ENCODE measurements at places on chromosomes 16 and 17.

DNA sequence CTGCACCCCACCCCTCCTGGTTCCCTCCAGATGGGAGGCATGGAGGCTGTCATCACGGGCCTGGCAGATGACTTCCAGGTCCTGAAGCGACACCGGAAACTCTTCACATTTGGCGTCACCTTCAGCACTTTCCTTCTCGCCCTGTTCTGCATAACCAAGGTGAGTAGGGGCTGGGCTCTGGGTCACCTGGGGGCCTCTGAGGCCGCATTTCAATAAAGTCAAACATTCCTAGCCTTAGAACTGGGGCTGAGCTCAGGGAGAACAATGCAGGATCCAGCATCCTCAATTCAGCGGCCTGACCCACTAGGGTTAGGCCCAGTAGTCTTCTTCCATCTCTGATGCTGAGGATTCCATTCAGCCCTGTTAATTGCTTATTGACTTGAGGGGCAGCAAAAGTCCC lies 42.1 kb downstream of the SLC6A2 start:
- DNase-seq, result no peak

DNA sequence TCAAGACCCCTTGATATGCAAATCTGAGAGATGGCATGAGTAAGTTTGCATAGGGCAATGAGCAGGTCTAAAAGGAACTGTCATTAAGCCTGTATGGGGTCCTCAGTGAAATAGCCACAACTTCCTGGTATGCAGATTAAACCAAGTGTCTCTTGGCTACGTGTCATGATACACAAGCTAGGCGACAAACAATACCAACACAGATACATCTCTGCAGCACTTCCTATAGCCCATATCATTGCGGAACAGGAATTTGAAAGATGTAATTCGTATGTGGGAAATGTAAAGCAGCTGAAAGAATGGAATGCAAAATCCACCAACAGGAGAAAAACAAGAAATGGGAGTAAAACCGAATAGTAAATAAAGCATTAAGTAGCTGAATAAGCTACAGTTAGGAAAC lies 12.9 kb downstream of the PRSS22 start:
- DNase-seq, result no peak

DNA sequence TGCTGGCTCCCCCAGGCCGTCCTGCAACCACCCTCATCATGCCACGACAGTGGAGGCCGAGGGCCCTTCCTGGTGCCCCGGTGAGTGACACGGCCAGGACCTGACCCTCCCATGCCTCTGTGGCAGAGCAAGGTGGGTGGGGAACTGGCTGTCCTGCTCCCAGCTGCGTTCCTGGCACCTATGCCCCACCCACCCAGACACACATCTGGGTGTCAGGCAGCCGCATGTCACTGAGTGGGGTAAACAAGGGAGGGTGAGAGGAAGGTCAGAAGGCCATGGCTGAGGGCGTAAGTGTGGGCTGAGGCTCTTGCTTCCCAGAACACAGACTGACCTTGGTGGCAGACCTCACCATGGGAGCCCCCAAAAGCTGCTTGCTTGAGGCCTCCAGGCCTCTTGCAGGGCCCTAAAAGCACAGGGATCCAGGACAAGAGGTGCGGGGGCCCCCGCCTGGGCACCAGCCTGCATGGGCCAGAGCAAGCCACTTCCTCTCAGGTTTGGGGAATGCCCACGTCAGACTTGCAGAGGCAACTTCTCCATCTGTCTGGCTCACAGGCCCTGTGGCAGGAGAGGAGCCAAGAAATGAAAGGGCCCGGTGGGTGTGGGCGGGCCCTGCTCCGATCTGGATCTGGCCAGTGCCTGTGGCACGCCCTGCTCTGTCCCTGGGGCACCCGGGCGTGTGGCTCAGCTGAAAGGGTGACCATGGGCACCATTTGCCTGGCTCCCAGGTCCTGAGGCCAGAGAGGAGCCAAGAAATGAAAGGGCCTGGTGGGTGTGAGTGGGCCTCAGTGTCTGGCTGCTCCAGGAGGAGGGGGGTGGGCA lies 3.9 kb upstream of the CCDC57 start:
- peak; percentile 91 for DNase-seq

- DNase-seq, result no peak
Measured at GRCh38 chr16:59198487-59198886, 464.4 kb upstream of the GOT2 start.

DNA sequence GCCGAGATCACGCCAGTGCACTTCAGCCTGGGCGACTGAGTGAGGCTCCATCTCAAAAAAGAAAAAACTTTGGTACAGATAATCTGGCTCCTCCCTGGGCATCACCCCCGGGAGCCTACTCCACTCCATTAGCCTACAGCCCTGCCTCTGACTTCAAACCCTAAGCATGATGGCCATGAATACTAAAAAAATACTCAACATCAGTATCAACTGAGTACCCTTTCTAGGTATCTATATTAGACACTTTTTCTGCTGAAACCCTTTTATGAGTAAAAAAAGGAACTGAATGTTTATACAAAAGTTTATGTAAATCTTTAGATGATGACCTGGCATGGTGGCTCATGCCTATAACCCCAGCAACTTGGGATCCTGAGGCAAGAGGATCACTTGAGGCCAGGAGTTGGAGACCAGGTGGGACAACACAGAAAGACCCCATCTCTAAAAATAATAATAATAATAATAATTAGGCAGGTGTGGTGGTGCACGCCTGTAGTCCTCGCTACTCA lies 6.9 kb downstream of the RDM1 start:
- DNase-seq, result no peak

- DNase-seq, result no peak
Measured at GRCh38 chr17:40180694-40181093, 3.4 kb downstream of the RAPGEFL1 start.

DNA sequence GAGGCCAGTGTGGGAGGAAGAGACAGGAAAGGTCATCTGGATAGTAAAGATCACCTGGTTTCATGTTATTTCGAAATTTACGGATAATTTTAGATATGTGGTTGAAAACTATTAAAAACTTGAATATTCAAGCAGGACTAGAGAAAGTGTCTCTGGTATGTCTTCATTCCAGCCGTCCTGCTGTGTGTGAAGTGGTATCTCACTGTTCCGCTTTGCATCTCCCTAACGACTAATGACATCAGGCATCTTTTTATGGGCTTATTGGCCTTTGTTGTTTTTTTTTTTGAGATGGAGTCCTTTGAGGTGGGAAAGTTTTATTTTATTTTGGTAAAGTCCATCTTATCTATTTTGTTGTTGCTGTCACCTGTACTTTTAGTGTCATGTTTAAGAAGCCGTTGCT lies 214.4 kb upstream of the CHMP6 start:
- DNase-seq, result no peak

- DNase-seq, result peak; percentile 55
Measured at GRCh38 chr17:37648555-37648954, 5.3 kb upstream of the DDX52 start.

GRCh38 chr17:74961657-74962350 lies 10.8 kb downstream of the HID1 start:
- DNase-seq, result peak; percentile 66

DNA sequence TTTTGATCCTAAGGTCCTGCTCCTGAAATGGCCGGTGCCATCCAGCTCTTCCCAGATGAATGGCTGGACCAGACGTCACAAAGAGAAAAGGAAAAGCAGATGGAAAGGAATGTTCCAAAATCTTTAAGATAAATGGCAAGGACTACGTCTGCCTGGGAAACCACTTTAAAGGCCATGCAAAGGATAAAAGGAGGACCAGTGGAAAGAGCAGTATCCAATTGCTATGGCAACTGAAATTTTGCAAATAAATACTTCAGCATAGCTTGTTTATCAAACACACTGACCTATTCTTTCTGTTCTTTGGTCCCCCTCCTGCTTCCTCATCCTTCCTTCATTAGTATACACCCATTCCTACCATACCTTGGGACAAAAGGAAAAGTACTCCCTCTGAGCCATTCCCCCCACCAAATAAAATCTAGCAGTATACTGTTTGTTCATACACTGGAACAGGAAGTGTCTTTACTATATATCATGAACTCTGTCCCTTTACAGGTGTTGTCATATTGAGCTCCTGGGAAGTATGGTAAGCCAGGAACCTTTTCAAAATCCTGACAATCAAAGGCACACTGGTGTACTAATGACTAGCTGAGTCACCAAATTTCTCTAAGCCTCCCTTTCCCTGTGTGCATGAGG lies 37.2 kb upstream of the NUFIP2 start:
- no peak for DNase-seq

DNA sequence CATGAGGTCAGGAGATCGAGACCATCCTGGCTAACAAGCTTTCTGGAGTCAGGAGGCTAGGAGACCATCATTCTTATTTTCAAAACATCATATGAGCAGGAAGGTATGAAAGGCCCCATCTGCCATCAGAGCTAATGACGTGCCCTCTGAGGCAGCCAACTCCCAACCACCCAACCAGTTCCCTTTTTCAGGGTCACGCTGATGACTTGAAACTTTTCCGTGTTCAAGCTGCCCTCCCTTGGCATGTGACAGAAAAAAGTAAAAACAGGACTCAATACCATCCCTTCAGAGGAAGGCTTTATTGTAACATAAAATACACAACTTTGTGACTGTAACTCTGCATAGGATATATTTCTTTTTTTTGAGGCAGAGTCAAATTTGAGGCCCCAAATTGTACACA lies 4.6 kb upstream of the GHDC start:
- no peak for DNase-seq

DNA sequence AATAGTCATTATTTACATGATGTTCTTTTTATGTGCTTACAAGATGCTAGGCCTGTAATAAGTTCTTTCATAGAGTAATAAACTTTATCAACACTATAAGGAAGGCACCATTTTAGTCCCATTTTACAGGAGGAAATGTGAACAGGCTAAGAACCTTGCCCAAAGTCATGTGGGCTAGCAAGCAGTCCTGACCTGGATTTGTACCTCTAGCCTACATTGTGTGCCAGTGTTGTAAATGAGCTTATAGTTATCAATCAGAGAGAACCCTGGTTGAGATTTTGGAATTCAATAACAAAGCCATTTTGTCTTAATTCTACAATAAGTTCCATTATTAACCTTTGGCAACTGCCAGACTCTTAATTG lies 6.7 kb upstream of the TBKBP1 start:
- no peak for DNase-seq

- DNase-seq, result no peak
Measured at GRCh38 chr17:63429766-63430165, 16.3 kb downstream of the CYB561 start.

DNA sequence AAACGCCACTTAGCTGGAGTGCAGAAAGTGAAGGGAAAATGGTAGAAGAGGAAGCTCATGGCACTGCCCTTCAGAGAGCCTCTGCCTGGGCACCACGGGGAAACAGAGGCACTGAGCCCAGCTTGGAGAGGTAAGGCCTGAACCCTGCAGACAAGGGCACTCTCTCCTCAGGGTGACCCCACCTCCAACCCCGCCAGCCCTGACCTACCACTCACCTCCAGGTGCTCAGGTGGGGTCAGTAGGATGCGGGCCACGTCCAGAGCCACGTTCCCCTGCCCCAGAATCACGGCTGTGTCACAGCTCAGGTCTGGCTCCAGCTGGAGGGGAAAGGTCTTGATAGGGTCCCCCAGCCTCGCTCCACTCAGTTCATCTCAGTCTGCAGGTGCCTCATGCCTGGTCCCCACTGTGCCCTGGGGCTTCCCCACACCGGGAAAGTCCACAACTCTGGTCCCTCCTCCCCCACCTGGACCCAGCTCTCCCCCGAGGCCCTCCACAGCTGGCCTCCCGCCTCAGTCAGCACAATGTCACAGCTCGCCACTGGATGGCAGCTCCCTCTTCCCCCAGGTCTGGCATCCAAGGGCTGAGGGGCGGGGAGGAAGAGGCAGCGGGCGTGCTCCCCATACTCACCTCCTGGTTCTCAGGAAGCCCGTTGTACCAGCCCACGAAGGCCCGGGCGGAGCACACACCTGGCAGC lies 6.0 kb upstream of the GRIN2C start:
- DNase-seq, result no peak

- DNase-seq, result no peak
Measured at GRCh38 chr16:23862556-23862955, 26.8 kb downstream of the PRKCB start.

DNA sequence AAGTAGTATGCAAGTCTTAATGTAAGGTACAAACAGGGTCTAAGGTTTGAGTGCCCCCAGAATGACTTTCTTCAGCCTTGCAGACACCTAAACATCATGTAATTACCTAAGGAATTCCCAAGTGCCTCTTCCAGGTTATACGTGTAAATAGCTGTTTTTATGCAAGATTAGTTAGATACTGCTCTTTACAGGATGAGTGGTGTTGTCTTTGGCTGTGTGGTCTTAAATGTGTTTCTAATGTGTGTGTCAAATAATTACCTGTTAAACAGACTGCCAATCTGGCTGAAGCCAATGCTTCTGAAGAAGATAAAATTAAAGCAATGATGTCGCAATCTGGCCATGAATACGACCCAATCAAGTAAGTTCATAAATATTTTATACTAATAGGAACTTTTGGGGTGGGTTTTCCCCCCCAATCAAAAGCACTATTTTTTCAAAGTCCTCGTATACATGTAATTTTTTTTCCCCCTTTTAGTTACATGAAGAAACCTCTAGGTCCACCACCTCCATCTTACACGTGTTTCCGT lies 16.0 kb downstream of the RBBP6 start:
- DNase-seq, result no peak

DNA sequence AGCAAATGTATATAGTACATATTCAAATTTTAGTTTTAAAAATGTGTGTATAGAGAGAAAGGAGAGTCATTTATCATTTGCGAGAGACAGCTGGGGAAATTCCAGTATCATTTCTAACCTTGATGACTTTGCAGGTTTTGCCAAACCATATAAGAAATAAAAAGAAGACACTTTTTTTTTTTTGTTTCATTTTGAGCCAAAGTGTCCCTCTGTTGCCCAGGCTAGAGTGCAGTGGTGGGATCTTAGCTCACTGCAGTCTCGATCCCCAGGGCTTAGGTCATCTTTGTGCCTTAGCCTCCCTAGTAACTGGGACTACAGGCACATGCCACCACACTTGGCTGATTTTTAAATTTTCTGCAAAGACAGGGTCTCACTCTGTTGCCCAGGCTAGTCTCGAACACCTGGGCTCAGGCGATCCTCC lies 38.4 kb upstream of the VWA3A start:
- no peak for DNase-seq

- DNase-seq, result peak; percentile 56
Measured at GRCh38 chr17:68383443-68384321, 73.6 kb downstream of the WIPI1 start.

DNA sequence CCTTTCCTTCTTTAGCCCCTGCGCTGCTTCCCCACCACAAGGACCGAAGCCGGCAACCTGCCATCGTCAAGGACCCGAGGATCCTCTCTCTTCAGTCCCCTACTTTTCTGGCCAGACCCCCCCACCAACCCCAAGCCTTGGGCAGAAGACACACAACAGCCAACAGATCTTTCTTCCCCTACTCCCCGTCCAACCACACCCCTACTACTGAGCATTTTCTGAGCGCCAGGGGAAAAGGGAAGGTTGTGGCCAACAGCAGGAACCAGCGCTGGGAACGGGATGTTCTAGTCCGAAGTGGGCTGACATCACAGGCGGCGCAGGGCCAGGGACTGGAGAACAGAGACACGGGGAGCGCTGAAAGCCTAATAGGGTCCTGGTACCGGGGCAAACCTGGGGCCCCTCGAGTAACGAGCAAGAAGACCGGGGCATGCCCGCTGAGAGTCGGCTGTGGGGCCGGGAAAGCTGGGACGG lies 528 bp downstream of the PER1 start:
- DNase-seq, result no peak

All from RCC 7860 (cell line).